ENCODE measurements at places on chromosomes 12 and 14.

DNA sequence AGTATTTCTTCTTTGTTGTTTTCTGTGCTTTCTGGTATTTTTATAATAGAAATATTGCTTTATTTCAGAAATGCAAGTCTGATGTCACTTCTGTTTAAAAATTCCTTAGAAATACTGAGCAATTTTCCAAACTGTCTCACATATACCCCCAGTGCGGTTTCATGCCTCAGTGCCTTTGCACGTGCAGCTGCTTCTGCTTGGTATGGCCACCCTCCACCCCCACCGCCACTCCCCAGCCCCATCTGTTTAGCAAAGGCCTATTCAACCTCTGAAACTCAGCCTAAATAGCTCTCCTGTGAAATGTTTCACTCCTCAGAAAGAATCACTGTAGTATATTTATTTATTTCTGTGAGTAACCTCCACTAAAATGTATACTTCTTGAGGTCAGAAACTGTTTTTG, 52.3 kb downstream of the PPM1H start:
- DNase-seq, result no peak

GRCh38 chr12:118617611-118618450, 241.5 kb downstream of the SUDS3 start:
- no peak for DNase-seq

DNA sequence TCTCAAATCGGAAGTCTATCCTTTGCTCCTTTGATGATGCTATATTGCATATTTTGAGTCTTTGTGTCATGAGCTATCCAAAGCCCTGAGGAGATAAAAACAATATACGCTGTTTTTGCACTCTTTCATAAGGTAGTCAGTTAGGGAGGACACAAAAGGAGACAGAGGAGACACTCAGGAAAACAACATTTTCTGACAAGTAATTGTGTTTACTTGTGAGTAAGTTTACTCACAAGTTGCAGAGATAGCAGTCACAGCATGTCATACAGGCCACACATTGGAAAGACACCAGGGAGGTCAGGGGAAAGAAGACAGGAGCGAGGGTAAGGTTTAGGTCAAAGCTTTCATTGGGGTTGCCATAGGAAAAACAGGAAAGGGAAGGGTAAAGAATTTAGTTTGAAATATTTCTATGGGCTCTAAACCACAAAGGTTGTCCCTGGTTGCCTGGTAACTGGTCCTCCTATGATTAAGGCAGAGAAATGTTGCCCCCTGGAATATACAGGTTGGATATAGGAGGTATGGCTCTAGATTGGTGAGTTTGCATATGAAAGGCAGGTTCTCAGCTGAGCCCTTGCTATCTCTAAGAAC, 7.4 kb upstream of the GABARAPL1 start:
- no peak for DNase-seq

- no peak for DNase-seq
These were observed 196.1 kb upstream of the FLRT2 start for GRCh38 chr14:85333841-85334240.

GRCh38 chr14:63277591-63278183, 41.0 kb downstream of the GPHB5 start:
- no peak for DNase-seq

DNA sequence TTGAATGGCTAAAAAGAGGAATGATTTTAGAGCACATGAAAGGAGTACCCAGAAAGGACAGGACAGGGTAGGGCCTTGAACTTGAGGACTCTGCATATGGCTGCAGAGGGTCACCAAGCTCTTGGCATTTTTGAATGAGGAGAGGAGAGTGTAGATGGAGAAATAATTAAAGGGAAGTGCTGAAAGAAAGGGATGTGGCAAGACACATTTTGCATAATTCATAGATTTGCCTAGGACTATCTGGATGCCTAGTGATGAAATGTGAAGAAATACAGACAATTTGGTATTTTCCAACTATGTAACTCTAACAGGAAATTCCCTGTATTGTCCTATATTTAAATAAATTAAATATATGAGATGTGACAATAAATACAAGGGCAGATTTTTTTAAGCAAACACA, 27.5 kb upstream of the MDM1 start:
- no peak for DNase-seq

All from CD4-positive, alpha-beta T cell treated with Interleukin-15 for 4 hours (primary cell).